ENCODE measurements at places on chromosomes 7 and 10.
A peak's percentile ranks its signal among the peaks of the same experiment; 100 is the strongest.

DNA sequence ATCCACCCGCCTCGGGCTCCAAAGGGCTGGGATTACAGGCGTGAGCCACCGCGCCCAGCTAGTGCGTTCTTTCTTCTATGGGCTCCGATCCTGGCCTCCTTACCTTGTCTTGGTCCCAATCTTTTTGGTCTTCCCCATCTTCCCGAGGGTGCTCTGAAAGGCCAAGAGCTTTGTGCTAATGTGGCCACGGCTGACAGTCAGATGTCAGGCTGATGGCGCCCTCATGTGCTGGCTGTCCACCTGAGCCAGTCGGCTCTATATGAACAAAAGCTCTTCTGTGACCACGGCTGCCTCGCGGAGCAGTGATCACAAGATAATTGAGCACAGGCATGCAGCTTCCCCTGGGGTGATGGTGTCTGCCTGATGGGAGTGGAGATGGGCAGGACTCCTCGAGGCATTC lies 11.0 kb upstream of the AHCYL2 start:
- DNase-seq, result peak; percentile 58

DNA sequence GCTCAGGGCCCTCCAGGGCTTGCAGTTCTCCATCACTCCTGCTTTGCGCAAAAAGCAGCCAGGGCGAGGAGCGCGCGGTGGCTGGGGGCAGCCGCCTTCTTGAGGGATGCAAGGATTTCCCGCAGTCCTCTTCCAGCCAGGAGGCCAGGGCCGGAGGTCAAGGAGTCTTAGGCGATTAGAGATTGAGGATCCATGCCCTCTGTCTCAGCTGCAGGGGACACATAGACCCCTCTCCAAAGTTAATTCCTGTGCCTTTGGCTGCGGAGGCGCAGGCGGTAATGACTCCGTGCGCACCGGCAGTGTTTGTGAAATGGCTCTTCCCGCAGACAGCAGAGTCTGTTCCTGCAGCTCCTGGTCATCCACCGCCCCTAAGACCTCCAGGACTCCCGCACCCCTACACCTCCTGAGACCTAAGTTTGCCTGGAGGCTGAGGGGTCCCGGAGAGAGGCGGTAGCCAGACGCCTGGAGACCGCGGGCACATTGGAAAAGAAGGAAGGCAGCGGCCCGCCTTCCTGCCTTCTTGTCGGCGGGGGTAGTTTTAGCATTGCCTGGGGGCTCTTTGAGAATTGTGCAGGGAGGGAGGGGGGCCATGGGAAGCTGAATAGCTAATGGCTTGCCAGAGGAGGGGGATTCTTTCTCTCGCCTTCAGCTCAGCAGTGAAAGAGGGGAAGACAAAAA lies 3.3 kb upstream of the NEUROG3 start:
- DNase-seq, result no peak

DNA sequence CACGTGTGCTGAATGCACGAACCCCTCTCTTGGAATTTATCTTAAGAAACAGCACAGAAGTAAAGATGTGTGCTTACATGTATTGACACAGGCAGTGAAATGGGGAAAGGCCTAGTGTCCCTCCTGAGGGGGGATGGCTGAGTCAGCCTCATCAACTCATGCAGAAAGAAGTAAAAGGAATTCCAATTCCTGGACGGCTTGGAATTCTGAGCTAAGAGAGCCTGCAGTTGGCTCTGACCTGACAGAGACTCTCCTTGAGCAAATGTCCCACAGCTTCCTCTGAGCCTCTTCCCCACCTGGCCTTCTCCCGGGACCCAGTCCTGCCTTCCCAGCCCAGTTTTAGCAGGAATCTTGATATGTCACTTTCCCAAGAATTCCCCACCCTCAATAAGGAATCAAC lies 542.4 kb upstream of the ADARB2 start:
- no peak for DNase-seq

DNA sequence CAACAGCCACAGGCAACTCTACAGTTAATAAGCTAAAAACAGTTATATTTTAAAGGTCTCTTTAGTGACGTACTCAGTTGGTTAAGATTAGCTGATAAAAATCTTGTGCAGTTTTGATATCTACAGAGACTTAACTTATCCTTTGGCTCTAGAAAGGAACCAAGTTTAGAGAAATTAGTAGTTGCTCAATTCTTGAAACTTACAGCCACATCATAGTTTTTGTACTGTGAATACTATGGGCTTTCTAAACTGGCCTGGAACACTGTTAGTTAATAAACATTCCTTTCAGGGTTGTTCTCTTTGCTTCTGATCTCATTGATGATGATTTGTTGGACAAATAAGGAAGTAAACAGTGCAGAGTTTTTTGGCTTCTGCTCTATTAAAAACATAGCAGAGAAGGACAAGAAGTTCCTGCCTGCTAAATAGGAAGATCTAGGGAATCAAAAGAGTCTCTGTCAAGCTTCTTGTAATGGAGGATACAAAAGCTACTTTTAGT lies 73.1 kb downstream of the MKLN1 start:
- peak; percentile 26 for DNase-seq

DNA sequence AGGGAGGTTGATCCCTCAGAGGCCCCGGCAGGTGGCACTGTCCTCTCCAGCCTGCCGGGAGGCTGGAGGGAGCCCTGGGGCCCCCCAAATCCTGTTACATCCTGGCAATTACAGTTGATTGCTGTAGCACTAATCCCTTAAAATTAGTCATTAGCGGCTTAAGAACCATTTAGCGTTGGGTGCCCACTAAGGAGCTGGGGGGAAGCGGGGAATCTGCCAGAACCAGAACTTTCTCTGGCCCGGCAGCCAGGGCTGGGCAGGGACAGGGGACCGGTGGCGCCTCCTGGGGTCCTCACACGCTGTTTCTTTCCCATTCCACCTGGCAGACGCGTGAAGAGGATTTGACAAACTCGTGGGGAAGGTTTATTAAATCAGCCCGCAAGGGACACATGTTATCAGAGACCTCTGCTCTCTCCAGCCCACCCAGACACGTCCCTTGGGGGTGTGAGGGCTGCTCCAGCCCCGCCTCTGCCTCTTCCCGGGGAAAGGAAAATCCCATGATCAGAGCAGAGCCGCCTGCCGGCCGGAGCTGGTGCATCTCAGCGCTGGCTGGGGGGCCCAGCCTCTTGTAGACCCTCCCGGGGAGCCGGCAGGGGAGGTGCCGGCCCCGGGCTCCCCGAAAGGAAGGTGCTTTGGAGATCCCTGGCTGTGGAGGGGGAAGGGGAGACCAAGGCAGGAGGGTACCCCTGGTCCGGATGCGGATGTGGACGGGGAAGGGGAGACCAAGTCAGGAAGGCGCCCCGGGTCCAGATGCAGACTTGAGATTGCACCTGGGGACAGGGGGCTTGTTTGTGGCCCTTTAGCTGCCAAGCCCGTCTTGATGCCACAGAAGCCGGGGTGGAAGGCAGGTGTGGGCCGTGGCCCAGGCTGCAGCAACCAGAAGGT lies 142.7 kb downstream of the ELFN1 start:
- no peak for DNase-seq

DNA sequence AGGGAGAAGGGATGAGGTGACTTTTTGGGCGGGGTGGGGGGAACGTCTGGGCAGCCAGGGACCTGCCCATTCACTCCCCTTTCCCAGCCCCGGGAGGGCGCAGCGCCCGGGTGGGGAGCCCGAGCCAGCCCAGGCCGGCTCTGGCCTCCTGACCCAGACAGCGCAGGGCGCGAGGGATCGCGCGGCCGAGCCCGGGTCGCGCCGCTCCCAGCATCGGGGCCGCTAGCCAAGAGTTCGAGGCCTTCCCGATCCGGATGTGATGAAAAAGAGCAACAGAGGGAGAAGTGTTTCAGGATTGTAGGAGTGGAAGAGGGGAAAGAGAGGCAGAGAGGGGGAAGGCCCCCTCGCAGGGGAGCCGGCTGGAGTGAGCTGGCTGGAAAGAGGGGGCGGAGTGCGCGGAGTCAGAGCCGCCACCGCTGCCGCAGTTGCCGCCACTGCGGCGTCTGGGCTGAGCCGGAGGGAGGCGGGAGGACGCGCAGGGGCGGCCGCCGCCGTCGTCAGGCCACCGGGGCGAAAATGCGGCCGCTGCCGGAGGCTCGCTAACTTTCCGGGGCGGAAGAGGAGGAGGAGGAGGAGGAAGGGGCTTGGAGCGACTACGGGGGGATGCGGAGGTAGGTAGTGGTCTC lies at the start of gene MDFIC:
TSS of gene MDFIC (plus strand) at position 69 of the 626 bp plus-strand sequence. CDS start 940 bp downstream, outside the sequence.
- DNase-seq, result peak; percentile 30

DNA sequence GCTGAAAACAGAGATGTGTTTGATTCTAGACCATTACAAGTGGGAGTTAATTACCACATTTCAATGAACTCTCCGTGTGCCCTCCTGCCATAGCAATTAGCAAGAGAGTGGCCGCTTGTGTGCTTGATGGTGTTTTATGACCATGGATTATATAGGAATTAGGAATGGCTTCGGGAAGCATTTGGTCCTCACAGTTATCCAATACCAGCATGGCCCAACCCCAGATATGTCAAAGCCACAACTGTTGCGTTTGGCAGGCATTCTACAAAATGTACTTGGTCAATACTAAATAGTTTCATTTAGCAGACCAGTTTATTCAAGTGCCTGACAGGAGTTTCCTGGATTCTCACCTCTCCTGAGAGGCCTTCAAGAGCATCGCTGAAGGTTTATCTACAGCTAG lies 509.0 kb upstream of the GALNT17 start:
- no peak for DNase-seq

DNA sequence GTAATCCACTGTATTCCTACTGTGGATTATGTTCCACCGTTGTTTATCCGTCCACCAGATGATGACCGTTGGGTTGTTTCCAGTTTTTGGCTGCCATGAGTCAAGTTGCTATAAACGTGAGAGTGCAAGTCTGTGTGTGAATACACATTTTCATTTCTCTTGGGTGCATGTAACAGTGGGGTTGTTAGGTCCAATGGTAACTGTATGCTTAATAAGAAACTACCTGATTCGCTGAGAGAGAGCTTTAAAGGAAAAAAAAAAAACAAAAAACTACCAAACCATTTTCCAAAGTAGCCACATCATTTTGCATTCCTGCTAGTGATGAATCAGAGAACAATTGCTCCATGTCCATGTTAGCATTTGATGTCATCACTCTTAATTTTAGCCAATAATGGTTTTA lies 15.9 kb downstream of the UBN2 start:
- DNase-seq, result no peak

DNA sequence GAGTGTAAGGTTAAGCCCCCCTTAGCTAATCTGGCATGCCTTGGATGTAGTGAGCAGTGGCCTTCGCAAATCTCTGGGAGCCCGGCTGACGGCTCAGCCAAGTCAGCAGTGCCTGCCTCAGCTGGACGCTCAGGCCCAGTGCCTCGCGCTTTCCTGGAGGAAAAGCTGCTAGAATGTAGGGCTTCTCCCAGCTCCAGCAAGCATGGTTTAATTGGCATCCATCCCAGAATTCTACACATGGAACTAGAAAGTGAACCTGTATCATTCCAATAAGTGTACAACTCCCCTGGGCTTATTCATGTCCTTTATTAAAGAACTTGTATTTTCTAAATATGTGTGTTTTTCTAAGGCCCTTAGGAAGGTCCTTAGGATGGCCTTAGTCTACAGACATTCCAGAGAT lies 287.8 kb upstream of the SHH start:
- DNase-seq, result no peak

- no peak for DNase-seq
These were observed 120.0 kb downstream of the MKX start for GRCh38 chr10:27625452-27626211.

GRCh38 chr7:94392393-94392786 lies 2.3 kb upstream of the COL1A2 start:
- no peak for DNase-seq

GRCh38 chr10:75115137-75115536 lies 3.7 kb downstream of the SAMD8 start:
- DNase-seq, result peak; percentile 48

GRCh38 chr7:133477791-133478190 lies 224.9 kb downstream of the EXOC4 start:
- no peak for DNase-seq

GRCh38 chr7:21771906-21772610 lies 173.6 kb downstream of the CDCA7L start:
- DNase-seq, result peak; percentile 77

DNA sequence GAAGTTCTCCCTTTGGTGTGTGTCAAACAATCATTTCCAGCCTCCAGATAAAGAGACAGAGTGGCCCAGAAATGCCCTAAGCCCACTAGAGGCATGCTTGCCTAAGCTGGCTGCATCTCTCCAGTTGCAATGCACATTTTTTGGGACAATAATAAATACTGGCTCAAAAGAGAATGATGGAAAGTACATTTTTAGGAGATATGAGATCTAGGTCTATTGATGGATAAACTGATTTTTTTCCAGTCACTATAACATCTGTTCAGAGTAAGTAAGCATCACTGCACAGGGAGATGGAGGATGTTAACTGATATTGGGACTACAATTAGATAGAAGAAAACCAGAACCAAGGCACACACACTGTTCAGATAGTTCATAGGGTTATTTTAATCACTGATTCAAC lies 553.0 kb downstream of the GRM8 start:
- no peak for DNase-seq

DNA sequence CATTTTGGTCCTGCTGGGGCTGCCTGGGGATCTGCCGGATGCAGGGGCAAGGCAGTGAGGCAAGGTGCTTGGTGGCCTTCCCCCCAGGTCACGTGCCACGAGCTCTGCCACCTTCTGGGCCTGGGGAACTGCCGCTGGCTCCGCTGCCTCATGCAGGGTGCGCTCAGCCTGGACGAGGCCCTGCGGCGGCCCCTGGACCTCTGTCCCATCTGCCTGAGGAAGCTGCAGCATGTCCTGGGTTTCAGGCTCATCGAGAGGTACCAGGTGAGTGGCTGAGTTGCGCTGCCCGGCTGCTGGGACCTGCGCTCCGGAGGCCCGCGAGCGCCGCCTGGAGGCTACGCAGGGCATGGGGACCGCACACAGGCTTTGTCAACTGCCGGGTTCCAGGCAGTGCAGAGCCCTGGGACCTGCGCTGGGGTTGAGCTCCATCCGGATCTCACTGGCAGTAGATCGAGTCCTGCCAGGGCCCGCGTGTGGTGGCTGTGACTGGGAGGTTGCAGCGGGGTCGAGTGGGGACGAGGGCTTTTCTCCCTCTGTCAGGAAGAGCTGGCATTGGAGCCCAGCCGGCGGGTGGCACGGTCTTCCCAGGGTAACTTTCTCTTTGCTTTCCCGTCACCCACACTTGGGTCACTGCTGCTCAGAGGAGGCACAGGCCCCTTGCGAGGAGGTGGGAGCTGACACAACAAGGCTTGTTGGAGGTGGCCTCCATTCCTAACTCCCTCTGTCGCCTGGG lies 21.7 kb downstream of the AMZ1 start:
- peak; percentile 85 for DNase-seq

GRCh38 chr7:150462413-150462812 lies 12.0 kb downstream of the GIMAP8 start:
- no peak for DNase-seq

- DNase-seq, result no peak
These were observed 47.5 kb downstream of the ZNF467 start for GRCh38 chr7:149725916-149726315.

- no peak for DNase-seq
These were observed 136.8 kb downstream of the LCOR start for GRCh38 chr10:96968682-96969423.

- no peak for DNase-seq
These were observed 63.2 kb upstream of the TMEM168 start for GRCh38 chr7:112853422-112853821.

- no peak for DNase-seq
These were observed 94.7 kb downstream of the ZNRF2 start for GRCh38 chr7:30379131-30379530.

- no peak for DNase-seq
These were observed 22.2 kb downstream of the CREB5 start for GRCh38 chr7:28434510-28434909.

- DNase-seq, result no peak
These were observed 19.7 kb downstream of the BNIP3 start for GRCh38 chr10:131961777-131962662.

Measured in hematopoietic multipotent progenitor cell treated with erythropoietin and hydrocortisone succinate and interleukin-3 and kit ligand, for 6 days (in vitro differentiated cells).